Naive thymus-derived CD8-positive, alpha-beta T cell (primary cell): ENCODE measurements at places on chromosomes 7 and 10. TPM values are rescaled to one million over a fixed set of nuclear protein-coding genes. Genes with fewer than 3 reads are reported as not detected.
A peak's percentile ranks its signal among the peaks of the same experiment; 100 is the strongest.

Gene GIMAP8
- polyA plus RNA-seq: 25.9 TPM

Gene OR6B1
- polyA plus RNA-seq: not detected

Gene HMX2
- not detected for polyA plus RNA-seq

Gene COL28A1
- polyA plus RNA-seq: not detected

Gene WEE2
- polyA plus RNA-seq: not detected

Gene HOXA10
- polyA plus RNA-seq: not detected

Gene TAC1
- polyA plus RNA-seq: not detected

Gene CASD1
- 10.0 TPM for polyA plus RNA-seq

Gene LRGUK
- polyA plus RNA-seq: 0.09 TPM

Gene PBLD
- polyA plus RNA-seq: 1.3 TPM

Gene TMEM270
- not detected for polyA plus RNA-seq

Gene AMPH
- polyA plus RNA-seq: 0.08 TPM

Gene GALNT11
- 58.3 TPM for polyA plus RNA-seq

DNA sequence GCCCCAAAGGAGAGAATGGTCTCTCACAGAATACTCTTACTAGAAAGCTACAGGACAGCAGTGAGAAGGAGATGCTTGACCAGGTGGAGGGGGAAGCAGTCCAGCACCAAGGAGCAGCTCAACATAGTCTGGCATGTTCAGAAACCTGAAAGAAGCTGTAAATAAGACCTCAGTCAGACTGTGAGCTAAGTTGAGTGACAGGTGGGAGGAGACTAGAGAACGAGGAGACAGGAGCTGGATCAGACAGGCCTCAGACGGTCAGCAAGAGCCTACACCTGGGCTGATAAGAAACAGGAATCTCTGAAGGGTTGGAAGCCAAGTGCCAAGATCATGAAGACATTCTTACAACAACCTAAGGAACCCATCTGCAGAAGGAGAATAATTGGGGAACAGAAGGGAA lies 54.5 kb downstream of the ELMO1 start:
- H3K27me3 ChIP-seq: no peaks in the 10 kb centered on the region
- no peak overlapping the region for H3K4me3 ChIP-seq
- no peak for DNase-seq

GRCh38 chr7:130554481-130554880 lies 62.6 kb downstream of the MEST start:
- H3K27ac ChIP-seq: no peak overlapping the region
- no peaks in the 10 kb centered on the region for H3K27me3 ChIP-seq
- DNase-seq: no peak
- H3K4me3 ChIP-seq: no peak overlapping the region
- peaks cover 4% of the 10 kb centered on the region for H3K36me3 ChIP-seq
- no peaks in the 10 kb centered on the region for H3K4me1 ChIP-seq

DNA sequence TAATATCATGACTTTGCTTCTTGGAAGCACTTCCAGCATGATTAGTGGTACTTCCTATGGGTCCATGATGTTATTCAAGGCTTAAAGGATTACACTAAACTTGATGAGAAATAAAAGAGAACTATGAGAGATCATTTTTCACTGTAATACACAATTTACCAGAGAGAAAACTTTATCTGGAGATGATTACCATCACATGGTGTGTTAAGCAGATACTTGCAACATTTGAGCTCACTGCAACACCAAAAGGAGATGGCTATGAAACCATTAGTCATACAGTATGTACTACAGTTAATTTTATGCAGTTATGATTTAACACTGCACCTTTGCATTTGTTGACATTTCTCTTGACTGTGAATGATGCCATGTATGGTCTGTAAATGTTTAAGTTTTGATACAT lies 311.3 kb upstream of the AOAH start:
- peaks cover 24% of the 10 kb centered on the region for H3K4me1 ChIP-seq
- H3K36me3 ChIP-seq: peaks cover 45% of the 10 kb centered on the region
- no peak for DNase-seq

- H3K27ac ChIP-seq: no peak overlapping the region
- peaks cover 8% of the 10 kb centered on the region for H3K27me3 ChIP-seq
- H3K36me3 ChIP-seq: no peaks in the 10 kb centered on the region
- no peak overlapping the region for H3K4me3 ChIP-seq
- DNase-seq: no peak
Observed at GRCh38 chr10:89369156-89370105, 8.4 kb upstream of the IFIT1B start.

DNA sequence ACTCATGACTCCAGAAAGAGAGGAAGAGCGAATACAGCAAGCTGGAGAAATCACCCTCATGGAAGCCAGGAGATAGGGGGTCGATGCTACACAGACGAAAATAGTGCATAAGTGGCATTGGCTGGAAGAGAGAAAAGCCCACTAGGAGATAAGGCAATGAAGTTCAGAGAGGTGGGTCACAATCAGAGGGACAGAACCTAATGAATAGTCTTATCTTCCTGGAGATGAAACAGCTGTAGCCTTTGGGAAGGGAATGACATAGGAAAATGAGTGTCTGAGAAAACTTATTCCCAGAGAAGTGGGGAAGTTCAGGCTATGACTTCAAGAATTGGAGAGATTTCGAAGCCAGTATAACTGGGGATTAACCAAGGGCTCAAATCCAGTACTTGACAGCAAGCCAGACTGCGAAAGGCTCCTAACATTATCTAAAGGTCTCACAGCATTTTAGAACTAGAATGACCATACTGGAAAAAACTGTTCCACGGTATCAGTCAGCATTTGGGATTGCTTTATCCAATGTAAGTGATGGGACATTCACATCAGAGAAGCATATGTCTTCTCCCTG lies 211.1 kb downstream of the ZNF365 start:
- no peak overlapping the region for H3K4me3 ChIP-seq
- H3K27me3 ChIP-seq: peaks cover 1% of the 10 kb centered on the region
- no peaks in the 10 kb centered on the region for H3K4me1 ChIP-seq
- H3K36me3 ChIP-seq: no peaks in the 10 kb centered on the region
- no peak for DNase-seq

DNA sequence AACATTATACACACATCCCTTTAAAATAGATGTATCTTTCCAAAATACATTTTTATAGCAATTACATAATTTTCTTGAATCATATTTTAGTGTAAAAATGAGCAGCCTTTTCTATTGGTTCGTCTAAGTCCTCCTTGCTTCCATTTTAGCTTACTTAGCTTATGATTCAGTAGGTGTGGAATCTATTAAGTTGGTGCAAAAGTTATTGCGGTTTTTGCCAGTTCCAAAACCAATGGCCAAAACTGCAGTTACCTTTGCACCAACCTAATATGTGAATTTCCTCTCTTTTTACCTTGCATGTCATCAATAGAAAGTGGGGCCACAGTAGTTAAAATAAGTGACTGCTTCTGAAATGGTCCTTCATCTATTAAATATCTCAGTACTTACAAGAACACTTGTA lies 279.0 kb downstream of the OTUD1 start:
- peaks cover 11% of the 10 kb centered on the region for H3K27me3 ChIP-seq
- H3K4me3 ChIP-seq: no peak overlapping the region
- H3K27ac ChIP-seq: no peak overlapping the region

DNA sequence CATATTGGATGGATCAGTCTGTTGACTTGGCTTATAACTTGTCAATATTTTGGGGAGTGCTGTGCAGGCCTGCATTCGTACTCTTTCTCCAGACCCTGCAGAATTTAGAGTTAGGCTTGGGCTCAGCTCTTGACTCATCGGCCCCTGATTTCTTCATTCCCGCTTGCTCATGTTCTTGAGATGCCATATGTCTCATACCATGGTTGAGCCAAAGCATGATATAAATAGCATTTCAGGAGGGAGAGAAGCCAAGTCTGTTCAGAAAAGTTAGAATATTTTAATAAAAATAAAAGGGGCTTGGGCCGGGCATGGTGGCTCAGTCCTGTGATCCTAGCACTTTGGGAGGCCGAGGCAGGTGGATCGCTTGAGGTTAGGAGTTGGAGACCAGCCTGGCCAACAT lies 898.1 kb downstream of the TYW1 start:
- H3K27me3 ChIP-seq: peaks cover 9% of the 10 kb centered on the region
- H3K27ac ChIP-seq: no peak overlapping the region
- no peak overlapping the region for H3K4me3 ChIP-seq
- DNase-seq: no peak
- no peaks in the 10 kb centered on the region for H3K36me3 ChIP-seq

GRCh38 chr10:74118804-74119203 lies 31.8 kb downstream of the AP3M1 start:
- no peaks in the 10 kb centered on the region for H3K27me3 ChIP-seq
- no peak for DNase-seq
- H3K27ac ChIP-seq: peak overlapping the region; percentile 86
- H3K4me3 ChIP-seq: no peak overlapping the region
- H3K4me1 ChIP-seq: no peaks in the 10 kb centered on the region

GRCh38 chr10:78211561-78212051 lies 177.9 kb downstream of the RPS24 start:
- peaks cover 2% of the 10 kb centered on the region for H3K4me1 ChIP-seq
- H3K27me3 ChIP-seq: no peaks in the 10 kb centered on the region
- no peak overlapping the region for H3K4me3 ChIP-seq
- no peaks in the 10 kb centered on the region for H3K36me3 ChIP-seq
- H3K27ac ChIP-seq: no peak overlapping the region
- DNase-seq: no peak

- peaks cover 41% of the 10 kb centered on the region for H3K27me3 ChIP-seq
- H3K4me3 ChIP-seq: no peak overlapping the region
- H3K36me3 ChIP-seq: no peaks in the 10 kb centered on the region
- no peak for DNase-seq
- peaks cover 3% of the 10 kb centered on the region for H3K4me1 ChIP-seq
Observed at GRCh38 chr10:117439243-117439912, 64.1 kb upstream of the PDZD8 start.

GRCh38 chr7:13834328-13834761 lies 155.1 kb downstream of the ETV1 start:
- H3K27me3 ChIP-seq: no peaks in the 10 kb centered on the region
- H3K4me3 ChIP-seq: no peak overlapping the region
- no peak overlapping the region for H3K27ac ChIP-seq
- no peaks in the 10 kb centered on the region for H3K36me3 ChIP-seq

DNA sequence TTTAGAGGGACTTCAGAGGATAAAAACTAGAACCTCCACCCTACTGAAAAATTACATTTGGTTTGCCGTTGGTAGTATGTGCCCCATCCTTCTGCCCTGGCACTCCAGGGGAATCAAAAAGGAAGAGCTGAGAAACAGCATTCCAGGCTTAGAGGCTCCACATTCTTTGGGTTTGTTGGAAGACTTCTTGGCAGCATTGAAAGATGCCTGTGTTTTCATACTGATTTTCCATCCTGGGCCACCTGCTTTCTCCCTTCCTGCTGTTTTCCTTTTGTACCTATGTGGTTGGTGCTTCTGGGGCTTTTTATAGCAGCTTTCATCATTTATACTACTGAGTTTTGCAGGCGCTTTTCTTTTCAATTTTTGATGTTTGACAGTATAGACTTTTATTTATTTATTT lies 61.7 kb downstream of the AUTS2 start:
- H3K4me1 ChIP-seq: no peaks in the 10 kb centered on the region
- H3K36me3 ChIP-seq: no peaks in the 10 kb centered on the region
- H3K4me3 ChIP-seq: no peak overlapping the region
- H3K27ac ChIP-seq: no peak overlapping the region
- no peak for DNase-seq
- peaks cover 2% of the 10 kb centered on the region for H3K27me3 ChIP-seq

DNA sequence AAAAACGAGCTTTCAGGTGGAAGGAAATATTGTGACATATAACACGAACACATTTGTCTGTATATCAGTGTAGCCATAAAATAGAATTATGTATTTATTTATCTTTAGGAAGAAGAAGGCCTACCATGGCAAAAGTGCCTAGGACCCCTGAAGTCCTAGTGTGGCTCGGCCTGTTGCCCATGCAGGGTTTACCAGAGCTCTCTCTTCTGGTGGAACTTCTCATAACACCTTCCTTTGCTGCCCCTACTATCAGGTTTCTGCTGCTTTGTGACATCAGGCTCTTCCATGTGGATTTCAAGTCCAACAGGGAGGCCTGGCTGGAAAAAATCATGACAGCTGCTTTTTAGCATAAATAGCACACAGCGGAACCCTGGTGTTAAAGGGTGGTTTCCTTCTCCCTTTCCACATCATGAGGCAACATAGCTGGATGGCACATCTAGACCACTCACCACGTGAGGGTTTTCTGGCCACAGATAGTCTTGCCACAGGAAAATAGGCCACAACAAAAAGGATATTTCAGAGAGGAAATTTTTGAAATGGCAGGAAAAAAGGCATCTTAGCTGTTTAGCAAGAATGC lies 44.8 kb upstream of the ADO start:
- no peaks in the 10 kb centered on the region for H3K27me3 ChIP-seq
- no peak for DNase-seq
- no peaks in the 10 kb centered on the region for H3K36me3 ChIP-seq

GRCh38 chr10:82377608-82378007 lies 502.6 kb downstream of the NRG3 start:
- H3K27me3 ChIP-seq: no peaks in the 10 kb centered on the region
- H3K27ac ChIP-seq: no peak overlapping the region
- H3K4me1 ChIP-seq: no peaks in the 10 kb centered on the region
- no peak overlapping the region for H3K4me3 ChIP-seq

GRCh38 chr10:110568055-110568735 lies 700 bp downstream of the SMC3 start:
- H3K27me3 ChIP-seq: peaks cover 12% of the 10 kb centered on the region
- H3K36me3 ChIP-seq: peaks cover 16% of the 10 kb centered on the region
- peak; percentile 60 for DNase-seq
- H3K4me3 ChIP-seq: peak overlapping the region; percentile 94

DNA sequence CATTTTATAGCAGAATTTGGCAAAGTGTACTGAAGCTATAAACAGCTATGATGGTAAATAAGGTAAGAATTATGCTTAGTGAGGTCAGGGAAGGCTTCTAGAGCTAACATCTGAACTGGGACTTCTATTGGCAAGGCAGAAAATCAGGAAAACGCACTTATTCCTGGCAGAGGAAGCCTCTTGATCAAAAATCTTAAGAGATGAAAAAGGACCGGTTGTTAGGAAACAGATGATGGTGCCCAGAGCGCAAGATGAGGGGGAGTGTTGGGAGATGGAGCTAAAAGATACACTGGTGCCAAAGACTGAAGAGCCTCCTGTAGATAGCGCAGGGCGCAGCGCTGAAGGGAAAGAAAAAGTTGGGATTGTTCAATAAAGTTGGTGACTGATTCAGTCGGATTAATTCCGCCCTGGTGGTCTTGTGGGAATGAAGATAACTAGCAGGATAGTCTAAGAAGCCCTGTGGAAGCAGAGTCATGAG lies 550 bp upstream of the CALU start:
- H3K27ac ChIP-seq: peak overlapping the region; percentile 96
- H3K4me3 ChIP-seq: peak overlapping the region; percentile 100

DNA sequence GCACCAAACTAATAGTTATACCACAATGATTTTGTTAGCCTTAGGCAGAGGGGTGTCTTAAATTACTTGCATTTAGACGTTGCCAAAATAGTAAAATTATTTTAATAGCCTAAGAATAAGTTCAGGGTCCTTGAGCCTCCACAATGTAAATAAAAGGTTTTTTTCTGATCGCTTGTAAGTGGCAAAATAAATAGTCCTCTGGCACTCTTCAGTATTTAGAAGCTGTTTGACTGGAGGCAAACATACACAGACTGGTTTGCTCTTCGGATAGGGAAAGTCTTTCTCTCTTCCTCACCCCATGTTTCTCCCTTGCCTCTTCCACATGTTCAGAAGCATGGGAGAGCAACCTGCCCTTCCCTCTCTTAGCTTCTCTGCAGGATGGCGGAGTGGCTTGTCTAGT lies 49.5 kb upstream of the FAM180A start:
- no peak overlapping the region for H3K27ac ChIP-seq
- no peak overlapping the region for H3K4me3 ChIP-seq
- peaks cover 8% of the 10 kb centered on the region for H3K4me1 ChIP-seq

- no peaks in the 10 kb centered on the region for H3K4me1 ChIP-seq
- H3K27ac ChIP-seq: no peak overlapping the region
- no peaks in the 10 kb centered on the region for H3K27me3 ChIP-seq
- no peak for DNase-seq
Observed at GRCh38 chr10:54961040-54961439, 160.0 kb upstream of the PCDH15 start.

GRCh38 chr10:119313024-119313423 lies 105.7 kb downstream of the GRK5 start:
- H3K4me3 ChIP-seq: peak overlapping the region; percentile 49
- no peak for DNase-seq
- H3K4me1 ChIP-seq: peaks cover 89% of the 10 kb centered on the region
- no peaks in the 10 kb centered on the region for H3K36me3 ChIP-seq
- no peak overlapping the region for H3K27ac ChIP-seq
